H7 (cell line): ENCODE measurements at places on chromosomes 5 and 9. TPM values are rescaled to one million over a fixed set of nuclear protein-coding genes. Genes with fewer than 3 reads are reported as not detected.
A peak's percentile ranks its signal among the peaks of the same experiment; 100 is the strongest.

GRCh38 chr5:68015381-68016302, 199.9 kb upstream of the PIK3R1 start:
- no peak for DNase-seq

GRCh38 chr5:161471211-161471950, 75.1 kb downstream of the GABRB2 start:
- no peak for DNase-seq

GRCh38 chr9:92989561-92989960, 42.2 kb downstream of the FGD3 start:
- no peak for DNase-seq

DNA sequence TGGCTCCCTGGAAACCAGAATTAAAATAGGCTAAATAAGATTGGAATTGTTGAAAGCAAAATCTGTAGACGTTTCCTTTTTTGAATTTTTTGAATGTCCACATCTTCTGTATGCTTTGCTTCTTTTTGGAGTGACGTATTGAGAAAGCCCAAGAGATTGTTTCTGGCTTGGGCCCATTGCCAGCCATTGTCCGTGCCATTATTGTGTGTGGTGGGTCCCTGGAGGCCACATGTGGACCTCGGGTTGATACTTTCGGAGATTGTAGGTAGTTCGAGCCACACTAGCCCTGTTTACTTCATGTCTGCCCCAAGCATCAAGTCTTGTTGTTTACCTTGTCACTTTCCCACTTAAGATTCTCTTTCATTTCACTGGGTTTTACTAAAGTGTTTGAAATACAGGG, 106.0 kb downstream of the PALM2AKAP2 start:
- no peak for DNase-seq

DNA sequence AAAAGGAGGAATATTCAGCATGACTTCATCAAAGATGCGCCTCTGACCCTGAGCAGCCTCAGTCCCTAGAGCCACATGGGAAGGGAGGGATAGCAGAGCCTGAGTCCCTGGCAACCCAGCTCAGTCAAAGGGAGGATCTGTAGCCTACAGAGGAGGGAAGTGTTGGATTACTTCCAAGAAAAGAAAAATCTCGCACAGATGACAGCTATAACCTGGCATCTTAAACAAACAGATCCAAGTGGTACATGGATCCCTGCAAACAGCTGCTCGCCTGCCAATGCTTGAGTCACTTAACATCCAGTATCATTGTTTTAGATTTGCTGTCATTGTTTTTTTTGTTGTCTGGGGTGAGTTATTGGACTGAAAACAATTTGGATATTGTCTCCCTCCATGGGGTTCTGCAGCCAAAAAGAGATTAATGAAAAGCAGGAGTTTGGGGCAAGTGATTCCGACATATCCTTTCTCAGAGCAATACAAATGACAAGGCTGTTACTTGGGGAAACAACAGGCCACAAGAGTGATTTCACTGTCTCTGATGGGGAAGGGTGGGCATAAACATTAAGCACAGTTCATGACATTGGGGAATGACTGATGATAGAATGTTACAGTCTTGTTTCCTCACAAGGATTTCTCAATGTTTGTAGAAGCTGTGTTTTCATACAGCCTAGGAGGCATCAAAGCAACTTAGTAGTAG, 153.5 kb upstream of the KIF2A start:
- no peak for DNase-seq

DNA sequence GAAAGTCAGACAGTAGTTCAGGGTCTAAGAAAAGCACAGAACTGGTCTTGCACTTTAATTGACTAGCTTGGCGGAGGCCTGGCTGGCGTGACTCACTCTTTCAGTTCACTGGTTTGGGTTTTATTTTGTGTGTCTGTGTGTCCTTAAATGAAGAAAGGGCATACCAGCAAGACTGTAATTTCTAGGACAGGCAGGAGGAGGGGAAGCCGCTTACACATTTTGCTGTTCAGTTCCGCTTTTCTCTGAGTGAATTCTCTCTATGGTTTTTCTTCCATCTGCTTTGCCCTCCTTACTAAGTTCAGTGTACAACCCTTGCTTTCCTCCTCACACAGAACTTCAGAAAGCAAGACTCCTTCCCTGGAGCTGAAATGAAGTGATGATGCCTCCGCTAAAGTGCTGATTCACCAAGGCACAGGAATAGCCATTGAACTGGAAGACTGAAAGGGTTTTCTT, 150.8 kb downstream of the MEF2C start:
- DNase-seq = no peak

DNA sequence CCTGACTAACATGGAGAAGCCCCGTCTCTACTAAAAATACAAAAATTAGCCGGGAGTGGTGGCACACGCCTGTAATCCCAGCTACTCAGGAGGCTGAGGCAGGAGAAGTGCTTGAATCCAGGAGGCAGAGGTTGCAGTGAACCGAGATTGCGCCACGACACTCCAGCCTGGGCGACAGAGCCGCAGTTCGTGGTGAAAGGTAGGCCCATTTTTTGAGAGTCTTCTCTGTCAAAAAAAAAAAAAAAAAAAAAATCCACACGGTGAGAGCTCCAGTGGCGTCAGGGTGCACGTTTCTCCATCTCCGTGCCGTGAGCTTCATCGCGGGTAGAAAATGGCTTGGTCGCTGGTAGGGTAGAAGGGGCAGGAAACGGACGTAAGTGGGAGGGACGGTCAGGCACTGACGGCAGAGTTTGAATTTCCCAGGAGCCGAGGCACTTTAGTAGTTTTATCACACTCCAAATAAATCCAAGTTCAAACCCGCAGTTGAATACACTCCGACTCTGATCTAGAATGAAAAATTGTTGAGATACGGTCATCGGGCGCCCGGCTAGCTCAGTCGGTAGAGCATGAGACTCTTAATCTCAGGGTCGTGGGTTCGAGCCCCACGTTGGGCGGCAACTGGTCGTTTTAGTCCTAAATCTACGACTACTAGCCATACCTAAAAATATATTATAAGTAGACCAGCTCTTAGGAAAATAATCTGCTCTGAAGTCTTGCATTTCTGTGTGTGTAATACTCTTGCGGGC, 2.4 kb upstream of the TRIM7 start:
- peak; percentile 51 for DNase-seq

- DNase-seq = no peak
These were observed 36.0 kb downstream of the FOXD1 start for GRCh38 chr5:73412597-73412988.

- DNase-seq = no peak
These were observed 1282.7 kb upstream of the WWC1 start for GRCh38 chr5:167008705-167009104.

DNA sequence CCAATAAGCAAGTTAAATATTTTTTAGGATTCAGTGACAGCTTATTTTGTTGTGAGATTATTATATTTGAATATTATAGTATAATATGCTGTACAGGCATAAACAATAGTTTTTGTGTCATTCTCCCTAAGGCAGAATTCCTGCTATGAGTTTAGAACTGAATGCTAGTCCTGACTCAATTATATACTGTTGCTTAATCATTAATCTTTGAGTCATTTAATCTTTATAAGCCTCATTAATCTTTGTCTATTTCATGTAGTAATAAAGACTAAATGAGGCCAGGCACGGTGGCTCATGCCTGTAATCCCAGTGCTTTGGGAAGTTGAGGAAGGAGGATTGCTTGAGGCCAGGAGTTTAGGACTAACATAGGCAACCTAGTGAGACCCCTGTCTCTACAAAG, 3.6 kb upstream of the DCP2 start:
- DNase-seq = no peak

GRCh38 chr9:35611230-35611797, 6.3 kb downstream of the TESK1 start:
- peak; percentile 82 for DNase-seq

GRCh38 chr5:143229426-143229895, 174.0 kb downstream of the NR3C1 start:
- no peak for DNase-seq

- DNase-seq = no peak
These were observed 82.7 kb downstream of the SV2C start for GRCh38 chr5:76165711-76166374.

- no peak for DNase-seq
These were observed 289.3 kb downstream of the ASTN2 start for GRCh38 chr9:117125531-117125930.

- peak; percentile 4 for DNase-seq
These were observed 152.4 kb downstream of the ALDH1A1 start for GRCh38 chr9:72800328-72800994.

DNA sequence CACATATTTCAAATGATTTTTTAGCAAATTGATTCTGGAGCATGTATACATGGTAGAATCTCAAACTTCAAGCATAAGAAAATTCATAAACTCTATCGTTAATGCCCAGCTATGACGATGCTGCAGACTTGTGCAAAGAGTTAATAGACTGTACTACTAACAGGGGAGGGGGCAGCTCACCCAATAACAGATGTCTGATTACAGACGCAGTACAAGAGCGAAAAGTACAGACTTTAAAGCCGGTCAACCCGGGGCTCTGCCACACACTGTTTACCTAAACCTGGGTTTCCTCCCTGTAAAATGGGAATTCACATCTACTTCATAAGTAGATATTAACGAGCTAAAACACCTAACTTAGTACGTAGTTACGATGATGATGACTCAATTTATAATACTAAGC, 651 bp downstream of the TRIM23 start:
- DNase-seq = no peak

- DNase-seq = no peak
These were observed 296.6 kb upstream of the MPDZ start for GRCh38 chr9:13576101-13576500.

Gene GALNT10
- total RNA-seq = 13.8 and 16.3 TPM in 2 replicates

Gene ABCA1
- 2.9 and 3.6 TPM in 2 replicates for total RNA-seq

Gene CLIC3
- total RNA-seq = not detected in 2 replicates

Gene F2R
- total RNA-seq = 17.1 and 23.3 TPM in 2 replicates

Gene PCDHGA1
- not detected in 2 replicates for total RNA-seq

Gene FOXE1
- 0.07 and 0.14 TPM in 2 replicates for total RNA-seq

Gene HAVCR2
- 0.18 and 0.31 TPM in 2 replicates for total RNA-seq

Gene SLC45A2
- total RNA-seq = 0.14 TPM in 1 of 2 replicates, not detected in the other

Gene CARD9
- 0.15 and 0.28 TPM in 2 replicates for total RNA-seq

Gene PAIP1
- 117 TPM in 2 replicates for total RNA-seq

Gene OTULINL
- 2.7 and 3.3 TPM in 2 replicates for total RNA-seq

Gene CARD6
- total RNA-seq = 0.22 and 0.35 TPM in 2 replicates

Gene PAIP2
- total RNA-seq = 50.9 and 57.0 TPM in 2 replicates
